ENCODE measurements at places on chromosomes 5 and 9.

DNA sequence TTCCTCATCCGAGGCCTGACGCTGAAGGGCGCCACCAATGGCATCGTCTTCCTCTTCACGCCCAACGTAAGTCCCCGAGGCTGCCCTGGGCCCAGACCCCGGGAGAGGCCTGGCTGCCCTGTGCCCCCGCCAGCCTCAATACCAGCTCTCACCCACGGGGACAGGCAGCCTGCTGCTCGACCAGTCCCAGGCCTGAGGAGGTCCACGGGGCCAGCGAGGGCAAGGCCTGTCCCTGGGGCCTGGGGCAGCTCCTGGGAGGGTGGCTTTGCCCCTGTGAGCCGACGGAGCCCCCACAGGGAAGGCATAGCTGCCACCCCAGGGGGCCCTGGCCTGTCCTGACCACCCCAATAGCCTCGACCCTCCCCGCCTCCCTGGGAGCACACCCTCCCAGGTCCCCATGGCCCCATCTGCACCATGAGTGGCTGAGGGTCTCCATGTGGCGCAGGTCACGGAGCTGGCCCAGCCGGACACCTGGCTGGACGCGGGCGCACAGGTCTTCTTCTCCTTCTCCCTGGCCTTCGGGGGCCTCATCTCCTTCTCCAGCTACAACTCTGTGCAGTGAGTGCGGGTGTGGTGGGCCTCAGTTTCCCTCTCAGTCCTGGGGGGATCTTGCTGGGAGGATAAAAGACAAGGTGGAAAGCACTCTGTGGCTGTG is 11.5 kb upstream of the SLC6A18 start:
- no peak for DNase-seq

DNA sequence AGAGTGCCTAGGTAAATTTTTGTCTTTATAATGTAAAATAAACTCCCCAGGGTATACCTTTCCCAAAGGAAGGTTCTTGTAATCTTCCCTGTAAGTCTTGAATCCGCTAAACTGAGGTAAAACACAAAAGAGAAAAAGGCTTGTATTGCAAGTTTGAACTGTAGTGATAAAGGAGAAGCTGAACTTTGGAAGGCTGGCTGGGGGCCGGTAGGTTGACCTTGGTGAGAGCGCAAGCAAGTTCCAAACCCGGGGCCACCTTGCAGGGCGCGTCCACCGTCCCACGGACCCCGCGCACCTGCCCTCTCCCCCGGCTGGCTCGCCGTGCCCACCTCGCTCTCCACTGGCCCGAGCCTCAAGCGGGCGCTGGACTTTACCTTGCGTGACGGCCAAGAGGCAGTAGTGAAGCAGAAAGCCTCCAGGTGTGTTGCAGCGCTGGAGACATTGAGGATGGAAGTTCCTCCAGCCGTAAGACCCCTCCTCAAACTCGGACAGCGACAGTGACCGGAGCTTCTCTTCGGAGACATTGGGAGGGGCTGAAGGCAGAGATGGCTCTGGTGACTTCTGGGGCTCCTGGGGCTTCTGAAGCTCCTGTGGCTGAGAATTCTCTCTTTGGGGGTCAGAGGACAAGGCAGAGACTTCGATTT is 428 bp downstream of the SLCO4C1 start:
- no peak for DNase-seq

DNA sequence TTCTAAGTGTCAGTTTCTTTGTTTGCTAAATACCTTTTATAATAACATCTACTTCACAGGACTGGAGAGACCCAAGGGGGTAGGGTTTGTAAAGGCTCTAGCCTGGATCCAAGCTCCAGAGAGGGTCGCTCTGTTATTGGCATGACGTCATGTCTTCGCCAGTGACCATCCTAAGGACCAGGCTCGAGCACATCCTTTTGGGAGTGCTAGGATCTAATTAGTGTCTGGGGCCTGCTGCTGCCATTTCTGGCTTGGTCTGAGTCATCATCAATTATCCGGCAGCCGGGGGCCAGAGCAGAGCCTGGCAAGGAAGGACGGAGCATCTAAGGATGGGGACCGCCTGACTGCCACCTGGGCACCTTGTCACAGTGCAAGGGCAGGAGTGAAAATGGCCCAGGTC is 153.0 kb downstream of the NSG2 start:
- DNase-seq = no peak

- no peak for DNase-seq
These were observed 18.8 kb downstream of the CSNK1G3 start for GRCh38 chr5:123530728-123531127.

DNA sequence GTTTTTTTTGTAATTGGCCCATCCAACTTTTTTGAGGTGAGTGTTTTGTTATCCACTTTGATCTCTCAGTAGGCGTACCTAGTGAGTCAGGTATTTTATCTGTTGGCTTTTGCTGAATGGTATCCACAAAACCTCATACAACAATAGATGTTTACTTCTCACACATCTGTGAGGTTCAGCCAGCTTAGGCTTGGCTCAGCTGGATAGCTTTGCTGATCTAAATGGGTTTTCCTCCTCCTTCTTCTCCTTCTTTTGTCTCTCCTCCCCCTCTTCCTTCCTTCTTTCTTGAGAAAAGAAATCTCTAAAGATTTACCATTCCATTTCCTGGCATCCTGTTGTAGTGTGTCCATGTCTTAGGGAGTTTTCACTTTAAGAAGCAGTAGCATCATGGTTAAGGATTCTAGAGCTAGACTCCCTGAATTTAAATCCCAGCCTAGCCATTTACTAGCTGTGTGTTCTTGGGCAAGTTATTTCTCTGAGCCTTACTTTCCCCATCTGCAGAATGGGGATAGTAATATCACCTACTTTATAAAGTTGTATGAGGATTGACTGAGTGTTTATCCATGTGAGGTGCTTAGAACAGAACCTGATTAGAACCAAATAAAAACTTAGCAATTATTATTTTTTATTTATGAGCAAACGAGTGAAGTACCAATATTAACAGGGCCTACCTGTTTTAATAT is 126.3 kb downstream of the ARHGAP26 start:
- DNase-seq = no peak

DNA sequence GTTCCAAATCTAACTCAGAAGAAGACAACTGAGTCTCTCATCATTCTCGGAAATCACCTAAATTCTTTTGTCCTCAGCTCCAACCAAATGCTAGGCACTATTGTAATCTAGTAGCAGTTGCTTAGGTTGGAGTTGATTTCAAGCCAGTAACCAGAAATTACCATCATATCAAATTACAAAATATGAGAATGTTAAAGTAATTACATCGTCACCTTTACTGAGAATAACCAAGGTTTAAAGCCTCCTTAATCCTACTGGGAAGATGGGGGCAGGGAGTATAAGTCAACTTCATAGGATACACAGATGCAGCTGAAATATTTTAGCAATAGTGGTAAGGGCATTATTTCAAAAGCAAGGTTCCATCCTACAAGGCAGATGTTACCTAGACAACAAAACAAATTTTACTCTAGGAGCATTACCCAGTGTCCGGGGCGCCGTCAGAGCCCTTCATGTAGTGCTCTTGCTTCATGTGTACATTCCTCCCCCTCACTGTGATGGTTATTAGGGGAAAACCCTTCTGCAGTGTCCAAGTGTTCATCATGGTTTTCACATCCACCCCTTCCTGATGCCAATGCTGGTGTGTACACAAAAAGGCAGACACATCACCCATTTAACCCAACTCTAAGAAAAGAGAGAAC is 19.5 kb downstream of the ERAP1 start:
- DNase-seq = no peak

DNA sequence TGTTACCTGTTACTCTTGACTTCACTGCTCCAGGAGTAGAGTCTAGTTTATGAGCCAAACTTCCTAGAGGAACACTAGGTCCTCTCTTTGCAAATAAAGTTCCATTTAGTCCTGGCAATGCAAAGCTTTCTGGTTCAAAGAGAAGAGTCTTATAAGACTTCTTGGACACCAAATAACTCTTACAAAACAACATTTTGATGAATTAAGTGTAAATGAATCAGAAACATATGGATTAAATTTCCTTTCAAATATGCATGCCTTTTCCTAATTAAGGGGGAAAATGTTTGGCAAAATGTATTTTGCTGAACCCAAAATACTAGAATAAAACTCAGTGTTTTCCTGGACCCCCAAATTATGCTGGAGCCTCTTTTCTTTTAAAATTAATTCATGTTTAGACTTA is 388.0 kb downstream of the FGF10 start:
- no peak for DNase-seq

GRCh38 chr9:98144076-98144475 is 25.1 kb upstream of the TRIM14 start:
- no peak for DNase-seq

GRCh38 chr9:29176786-29177185 is 1603.5 kb upstream of the C9orf72 start:
- no peak for DNase-seq

DNA sequence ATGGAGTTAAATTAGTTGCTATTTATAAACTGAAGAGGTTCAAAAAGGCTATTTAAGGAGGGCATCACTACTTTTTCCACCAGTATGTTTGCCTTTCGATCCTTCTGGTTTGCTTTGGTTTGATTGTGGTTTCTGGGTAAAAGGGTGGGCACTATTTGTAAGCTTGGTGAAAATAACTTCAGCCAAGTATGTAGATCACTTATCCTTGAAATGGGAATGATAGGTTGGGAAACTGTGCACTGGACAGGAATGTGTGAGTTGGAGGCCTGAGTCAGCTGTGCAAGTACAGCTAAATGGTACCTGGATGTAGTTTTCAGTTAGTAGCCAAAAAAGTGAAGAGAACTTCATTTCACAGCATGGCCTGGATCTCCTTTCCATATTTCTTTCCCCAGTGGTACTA is 466.2 kb downstream of the ENC1 start:
- no peak for DNase-seq

- DNase-seq = no peak
These were observed 70.3 kb downstream of the DAB2IP start for GRCh38 chr9:121721770-121722169.

- no peak for DNase-seq
These were observed 25.9 kb upstream of the POMT1 start for GRCh38 chr9:131476777-131477345.

DNA sequence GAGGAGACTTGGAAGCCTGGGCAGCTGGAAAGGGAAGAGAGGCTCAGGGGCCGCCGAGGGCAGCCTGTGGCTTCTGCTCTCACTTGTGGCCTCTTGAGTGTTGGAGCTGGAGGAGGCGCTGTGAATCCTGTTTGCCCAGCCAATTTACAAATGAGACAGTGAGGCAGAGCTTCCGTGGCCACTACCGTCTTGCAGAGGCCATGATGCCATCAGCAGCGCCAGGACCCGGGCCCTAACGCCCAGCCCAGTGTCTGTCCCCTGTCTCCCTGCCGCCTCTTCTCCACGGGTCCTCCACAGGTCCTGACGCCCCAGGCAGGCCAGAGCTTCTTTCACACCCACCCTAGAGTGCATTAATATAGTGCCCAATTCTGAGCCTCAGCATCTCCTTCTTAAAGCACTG is 172.8 kb downstream of the GOLPH3 start:
- no peak for DNase-seq

DNA sequence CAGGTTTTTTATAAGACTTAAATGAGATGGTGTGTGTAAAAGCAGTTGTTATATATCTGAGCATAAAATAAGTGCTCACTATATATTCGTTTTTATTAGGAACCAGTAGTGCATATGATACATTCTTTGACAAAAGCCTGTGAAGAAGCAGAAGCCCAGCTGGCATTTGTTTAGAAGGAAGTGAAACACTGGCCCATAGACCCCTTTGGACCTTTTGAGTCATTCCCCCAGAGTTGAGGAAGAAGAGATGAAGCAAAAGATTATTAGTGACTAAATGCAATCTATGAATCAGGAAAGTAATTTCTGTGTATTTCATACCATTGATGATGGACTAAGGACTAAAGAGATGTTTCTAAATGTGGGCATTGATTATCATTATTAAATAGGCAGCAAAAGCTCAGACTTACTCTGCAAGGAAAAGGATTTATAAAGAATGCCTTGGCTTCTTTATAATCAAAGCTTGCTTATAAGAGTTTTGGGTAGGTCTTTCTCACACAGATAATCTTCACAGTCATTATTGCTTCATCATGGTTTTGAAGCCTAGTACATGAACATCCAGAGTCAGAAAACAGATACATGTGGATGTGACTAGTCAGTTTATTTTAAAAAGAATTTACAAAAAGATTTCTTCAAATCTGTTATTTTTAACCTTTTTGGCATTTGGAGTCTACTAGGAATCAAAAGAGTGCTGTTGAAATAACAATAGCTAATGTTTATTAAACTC is 16.9 kb upstream of the FER start:
- no peak for DNase-seq

DNA sequence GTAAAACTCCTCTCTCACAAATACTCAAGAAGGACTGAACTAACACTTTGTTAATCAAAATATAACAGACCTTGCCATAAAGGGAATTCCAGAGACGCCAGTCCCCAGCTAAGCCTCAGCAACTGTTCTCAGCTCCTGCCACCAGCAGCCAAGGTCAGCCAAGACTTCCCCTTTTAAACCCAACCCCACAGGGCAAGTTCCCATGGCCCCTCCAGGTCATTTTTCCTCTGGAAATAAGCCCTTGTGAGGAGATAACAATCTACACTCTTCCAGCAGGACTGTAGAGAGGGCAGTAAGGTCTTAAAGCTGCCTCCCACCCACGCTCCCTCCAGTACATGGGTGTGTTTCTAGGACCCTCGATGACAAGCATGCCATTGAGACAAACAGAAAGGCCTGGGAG is 78.3 kb downstream of the DPYSL3 start:
- DNase-seq = no peak

- peak; percentile 89 for DNase-seq
These were observed 35.6 kb downstream of the DAB2IP start for GRCh38 chr9:121686930-121687541.

- DNase-seq = no peak
These were observed 126.1 kb upstream of the TBC1D2 start for GRCh38 chr9:98381311-98382103.

DNA sequence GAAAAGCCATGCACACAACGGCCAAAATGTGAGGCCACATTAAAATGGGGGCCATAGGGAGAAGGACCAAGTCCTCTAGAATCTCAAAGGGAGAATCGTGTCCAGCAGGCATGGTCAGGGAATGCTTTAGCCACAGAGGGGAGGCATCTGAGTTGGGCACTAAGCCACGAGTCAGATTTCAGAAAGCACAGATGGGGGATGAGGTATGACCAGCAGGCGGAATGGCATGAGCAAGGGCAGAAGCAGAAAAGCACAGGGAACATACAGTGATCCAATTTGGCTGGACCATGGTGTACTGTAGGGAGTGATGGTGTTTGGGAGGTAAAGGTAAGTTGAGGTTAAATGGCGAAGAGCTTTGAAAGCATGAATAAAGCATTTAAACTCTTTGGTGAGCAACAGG is 214.6 kb downstream of the TLE1 start:
- no peak for DNase-seq

- no peak for DNase-seq
These were observed 57.5 kb upstream of the PAPPA start for GRCh38 chr9:116096046-116096445.

- DNase-seq = no peak
These were observed 89.6 kb downstream of the SPRY4 start for GRCh38 chr5:142235050-142235797.

DNA sequence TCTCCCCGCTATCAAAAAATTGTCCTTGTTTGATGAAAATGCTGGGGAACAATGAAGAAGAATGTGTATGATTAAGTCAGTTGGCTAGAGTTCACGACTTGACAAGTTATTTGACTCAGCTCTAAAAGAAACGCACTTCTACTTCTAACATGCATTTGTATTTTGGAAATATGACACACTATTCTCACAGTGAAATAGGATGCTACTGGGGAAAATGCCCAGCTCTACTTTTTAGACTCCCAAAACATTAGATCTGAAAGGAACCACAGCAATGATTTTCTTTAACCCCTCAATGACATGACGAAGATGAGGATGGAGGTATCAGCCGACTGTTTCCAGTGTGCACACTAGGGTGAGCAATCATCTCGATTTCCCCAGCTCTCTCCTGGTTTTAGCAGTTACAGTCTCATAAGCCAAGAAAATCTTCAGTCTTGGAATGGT is 83.6 kb upstream of the PCSK1 start:
- DNase-seq = no peak

GRCh38 chr9:92656537-92656925 is 13.4 kb downstream of the IPPK start:
- DNase-seq = no peak

All from head of caudate nucleus (tissue), 42 donors.